ENCODE measurements at places on chromosomes 6 and 20. TPM values are rescaled to one million over a fixed set of nuclear protein-coding genes. Genes with fewer than 3 reads are reported as not detected.

GRCh38 chr6:26089272-26089671, 2.0 kb downstream of the HFE start:
- DNase-seq = peak; percentile 29

DNA sequence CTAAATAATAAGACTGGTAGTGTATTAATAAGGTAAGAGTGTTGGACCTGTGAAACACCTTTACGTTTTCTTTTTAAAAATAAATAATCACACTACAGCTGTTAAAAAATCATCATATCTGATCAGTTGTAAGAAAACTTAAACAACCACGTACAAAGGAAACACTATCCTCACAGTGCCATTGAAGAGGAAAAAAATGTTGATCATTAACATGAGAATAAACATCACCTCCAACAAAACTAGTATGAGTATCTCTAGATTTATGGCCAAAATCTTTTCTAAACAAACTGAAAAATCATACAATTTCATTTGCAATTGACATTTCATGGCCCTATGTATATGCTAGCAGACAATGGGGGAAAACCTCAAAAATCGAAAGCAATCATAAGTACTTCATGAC, 590 bp downstream of the EYS start:
- no peak for DNase-seq

GRCh38 chr6:115404446-115404845, 656.2 kb downstream of the FRK start:
- no peak for DNase-seq

DNA sequence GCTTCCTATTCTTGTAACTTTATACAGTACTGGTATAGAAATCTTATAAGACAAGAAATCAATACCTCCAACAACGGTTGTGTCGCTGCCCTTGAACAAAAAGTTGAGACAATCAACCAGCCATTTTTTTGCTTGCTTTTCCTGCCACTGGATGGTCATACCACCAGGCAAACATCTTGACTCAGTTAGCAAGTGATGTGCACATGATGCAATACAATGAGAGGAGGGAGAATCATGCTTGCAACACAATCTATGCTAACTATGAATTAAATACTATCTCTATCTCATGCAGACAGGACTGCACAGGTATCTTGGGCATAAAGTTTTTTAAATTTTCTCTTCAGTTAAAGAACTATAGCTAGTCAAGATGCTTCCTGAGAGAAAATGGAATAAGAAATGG, 877.7 kb upstream of the CITED2 start:
- peak; percentile 25 for DNase-seq

DNA sequence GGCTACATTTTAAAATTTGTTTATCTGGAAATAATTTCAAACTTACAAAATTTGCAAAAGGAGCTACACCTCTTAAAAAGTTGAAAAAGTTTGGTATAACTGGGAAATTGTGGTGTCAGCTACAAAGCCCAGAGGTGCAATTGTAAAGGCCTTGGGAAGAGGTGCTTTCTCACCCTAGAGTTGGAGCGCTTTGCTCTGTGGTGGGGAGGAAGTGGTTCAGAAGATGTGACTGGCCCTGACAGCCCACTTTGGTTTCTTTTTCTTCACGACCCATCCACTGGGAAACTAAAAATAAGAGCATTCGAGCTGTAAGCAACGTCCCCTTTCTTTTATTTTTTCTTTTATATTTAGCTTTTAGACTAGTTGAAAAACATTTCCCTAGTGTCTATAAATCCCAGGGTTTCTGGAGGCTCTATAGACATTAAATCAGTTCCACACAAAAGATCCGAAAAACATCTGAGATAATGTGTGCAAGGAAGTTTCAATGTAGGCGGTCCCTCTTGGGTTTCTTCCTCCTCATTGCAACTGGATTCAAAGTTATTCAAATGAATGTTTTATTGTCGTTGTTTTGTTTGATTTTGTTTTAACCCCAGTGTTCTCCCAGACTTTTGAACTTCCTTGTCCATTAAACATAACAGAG, 397.8 kb downstream of the KIF16B start:
- no peak for DNase-seq

GRCh38 chr6:158591134-158591809, 31.4 kb downstream of the TMEM181 start:
- DNase-seq = no peak

GRCh38 chr6:132495604-132496079, 17.3 kb downstream of the STX7 start:
- DNase-seq = no peak

GRCh38 chr6:167015302-167015701, 16.1 kb downstream of the CEP43 start:
- DNase-seq = no peak

DNA sequence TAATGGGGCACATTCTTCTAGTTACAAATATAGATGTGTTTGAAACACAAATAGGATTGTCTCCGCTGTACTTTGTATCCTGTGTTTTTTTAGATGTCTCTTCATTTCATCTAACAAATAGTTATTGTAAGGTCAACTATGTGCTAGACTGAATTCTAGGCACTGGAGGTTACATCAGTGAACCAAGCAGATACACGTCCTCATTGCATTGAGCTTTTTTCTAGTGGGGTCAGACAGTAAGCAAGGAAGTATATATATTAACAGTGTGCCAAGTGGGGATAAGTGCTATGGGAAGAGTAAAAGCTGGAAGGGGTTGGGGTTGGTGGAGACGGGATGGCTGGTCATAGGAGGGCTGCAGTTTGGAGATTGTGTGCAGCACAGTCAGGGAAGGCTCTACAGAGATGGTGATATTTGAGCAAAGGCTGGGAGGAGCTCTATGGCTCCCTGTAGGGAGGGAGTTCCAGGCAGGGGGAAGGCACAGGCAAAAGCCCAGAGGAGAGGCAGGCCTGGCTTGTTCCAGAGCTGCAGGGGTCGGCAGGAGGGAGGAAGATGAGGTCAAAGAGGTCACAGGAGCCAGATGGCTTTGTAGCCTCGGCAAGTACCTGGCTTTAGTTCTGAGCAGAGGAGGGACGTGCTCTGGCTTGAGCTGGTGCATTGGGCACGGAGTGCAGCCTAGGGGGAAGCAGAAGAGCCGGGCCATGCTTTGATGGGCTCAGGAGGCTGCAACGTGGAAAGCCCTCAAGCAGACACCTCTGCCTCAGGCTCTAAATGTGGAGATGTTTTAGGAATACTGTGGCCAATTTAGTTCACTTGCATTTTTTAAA, 152.3 kb downstream of the ZDHHC14 start:
- DNase-seq = no peak

- no peak for DNase-seq
Measured at GRCh38 chr20:63130658-63131577, 85.0 kb downstream of the YTHDF1 start.

GRCh38 chr20:39524371-39524911, 562.3 kb downstream of the DHX35 start:
- peak; percentile 31 for DNase-seq

DNA sequence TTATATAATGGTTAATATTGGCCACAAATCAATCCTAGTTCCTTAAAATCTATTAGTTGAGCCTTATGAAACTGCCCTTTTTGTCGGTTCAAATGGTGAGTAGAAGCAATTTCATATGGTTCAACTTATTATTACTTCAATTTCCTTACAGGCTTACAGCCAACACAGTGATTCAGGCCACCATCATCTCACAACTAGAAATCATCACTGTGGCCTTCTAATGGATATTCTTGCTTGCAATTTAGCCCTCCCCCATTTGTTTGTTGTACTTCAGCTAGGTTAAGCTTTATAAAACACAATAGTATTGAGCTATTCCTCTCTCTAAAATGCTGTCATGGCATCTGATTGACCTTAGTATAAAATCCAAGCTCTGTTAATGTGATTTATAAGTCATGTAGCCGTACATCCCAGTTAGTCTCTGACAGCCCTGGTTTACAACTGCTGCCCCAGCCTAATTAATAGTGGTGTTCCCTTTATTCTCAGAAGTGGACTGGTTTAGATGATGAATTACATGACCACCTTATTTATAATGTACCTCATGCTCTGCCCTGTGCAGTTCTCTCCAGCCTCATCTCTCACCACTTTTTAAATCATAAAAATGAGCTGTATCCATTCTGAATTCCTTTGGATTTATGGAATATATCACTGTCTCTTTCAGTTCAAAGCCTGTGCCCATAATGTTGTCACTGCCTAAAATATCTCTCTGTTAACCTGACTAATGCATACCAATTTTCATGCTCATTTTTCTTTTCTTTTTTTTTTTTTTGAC, 36.7 kb downstream of the LAMA2 start:
- peak; percentile 90 for DNase-seq

- DNase-seq = peak; percentile 21
Measured at GRCh38 chr20:61874421-61875068, 191.1 kb downstream of the TAF4 start.

- DNase-seq = peak; percentile 69
Measured at GRCh38 chr6:34243131-34243771, 5.6 kb downstream of the SMIM29 start.

GRCh38 chr20:39674842-39675241, 712.7 kb downstream of the DHX35 start:
- DNase-seq = no peak

DNA sequence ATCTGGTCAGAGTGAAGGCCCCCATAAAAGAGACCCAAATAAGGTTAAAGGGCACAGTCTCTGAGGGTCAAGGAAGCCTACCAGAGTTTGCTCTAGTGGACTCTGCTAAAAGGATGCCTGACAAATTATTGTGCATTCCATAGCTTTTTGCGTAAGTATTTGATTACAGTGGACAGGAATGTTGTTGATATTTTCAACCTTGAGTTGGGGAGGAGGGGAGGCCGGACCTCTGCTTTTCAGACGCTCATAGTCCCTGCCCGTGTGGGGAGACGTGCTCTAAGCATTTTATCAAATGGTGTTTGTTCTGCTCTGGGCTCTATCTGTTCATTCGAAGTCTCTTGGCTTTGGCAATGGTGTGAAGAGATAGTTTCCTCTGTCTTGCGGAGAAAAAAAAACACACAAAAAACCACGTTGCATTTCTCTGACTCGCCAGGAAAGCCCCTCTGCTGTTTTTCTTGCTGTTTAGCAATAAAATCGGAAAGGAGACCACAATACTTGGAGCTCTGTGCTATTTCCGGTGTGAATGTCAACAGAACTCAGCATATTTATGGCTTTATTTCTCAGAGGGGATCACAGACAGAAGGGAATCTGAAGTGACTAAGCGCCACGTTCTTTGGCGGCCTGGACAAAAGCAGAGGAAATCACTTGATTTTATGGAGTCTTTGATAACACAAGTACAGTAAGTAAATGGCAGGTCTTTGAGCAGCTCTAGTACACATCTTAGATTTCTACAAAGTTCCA, 159.8 kb downstream of the ZFP64 start:
- peak; percentile 49 for DNase-seq

- peak; percentile 47 for DNase-seq
Measured at GRCh38 chr6:108969776-108970175, 121.6 kb downstream of the ARMC2 start.

- DNase-seq = peak; percentile 17
Measured at GRCh38 chr6:148175550-148176188, 167.0 kb upstream of the SASH1 start.

GRCh38 chr6:71433441-71433840, 144.8 kb downstream of the OGFRL1 start:
- no peak for DNase-seq

GRCh38 chr20:31943052-31943471, 8.8 kb downstream of the PDRG1 start:
- no peak for DNase-seq

DNA sequence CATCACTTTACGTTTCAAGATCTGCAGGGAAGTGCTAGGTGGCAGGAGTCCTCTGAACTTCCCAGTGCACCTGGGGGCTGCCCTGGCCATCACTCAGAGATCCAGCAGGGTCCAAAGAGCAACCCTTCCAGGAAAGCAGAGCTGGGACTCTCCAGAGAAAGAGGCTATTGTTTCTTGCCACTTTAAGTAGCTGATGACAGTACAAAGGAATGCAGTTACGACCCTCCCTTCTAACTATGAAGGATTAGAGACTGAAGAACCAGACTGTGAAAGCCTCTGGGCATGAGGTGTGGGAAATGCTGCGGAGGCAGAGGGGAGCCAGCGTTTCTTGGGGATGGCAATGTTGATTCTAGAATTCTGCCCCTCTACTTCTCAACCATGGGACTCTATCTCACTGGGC, 189.1 kb upstream of the SUPT3H start:
- DNase-seq = peak; percentile 14

- no peak for DNase-seq
Measured at GRCh38 chr6:113318575-113318917, 538.6 kb upstream of the MARCKS start.

- DNase-seq = no peak
Measured at GRCh38 chr6:169577236-169577635, 124.6 kb downstream of the WDR27 start.

GRCh38 chr6:5034328-5034727, 30.5 kb upstream of the RPP40 start:
- DNase-seq = no peak

GRCh38 chr6:9540534-9541126, 874.2 kb downstream of the TFAP2A start:
- peak; percentile 77 for DNase-seq

DNA sequence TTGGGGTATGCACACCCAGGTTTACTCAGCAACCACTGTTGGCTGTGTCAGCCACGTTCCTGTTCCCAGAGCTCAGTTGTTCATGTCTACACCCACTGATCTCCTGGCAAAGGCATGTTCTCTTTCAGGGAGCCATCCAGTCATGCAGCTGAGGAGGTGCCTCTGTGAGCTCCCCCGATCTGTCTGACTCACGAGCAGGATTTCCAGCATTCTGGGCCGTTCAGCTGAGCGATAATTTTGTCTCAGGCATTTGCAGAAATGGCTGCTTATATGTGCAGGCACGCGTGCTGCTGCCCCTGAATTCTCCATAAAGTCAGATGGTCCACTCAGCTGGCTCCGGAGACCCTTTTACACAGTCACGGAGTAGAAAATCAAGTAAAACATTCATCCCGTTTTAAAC, 78.4 kb upstream of the IYD start:
- peak; percentile 95 for DNase-seq

GRCh38 chr6:105954148-105954547, 132.0 kb upstream of the PRDM1 start:
- no peak for DNase-seq

MYL9 gene
- polyA plus RNA-seq = 681 TPM

SLC22A1 gene
- polyA plus RNA-seq = not detected

TRIM40 gene
- not detected for polyA plus RNA-seq

KCTD20 gene
- polyA plus RNA-seq = 52.3 TPM

MAS1 gene
- polyA plus RNA-seq = not detected

CAGE1 gene
- polyA plus RNA-seq = not detected

IP6K3 gene
- polyA plus RNA-seq = 0.08 TPM

PBOV1 gene
- not detected for polyA plus RNA-seq

HCRTR2 gene
- polyA plus RNA-seq = not detected

ANKEF1 gene
- polyA plus RNA-seq = 0.06 TPM

RANBP9 gene
- 8.8 TPM for polyA plus RNA-seq

ELOVL4 gene
- 12.5 TPM for polyA plus RNA-seq

FAM229B gene
- 53.9 TPM for polyA plus RNA-seq

RGS17 gene
- 0.36 TPM for polyA plus RNA-seq

CST4 gene
- polyA plus RNA-seq = not detected

FGD2 gene
- polyA plus RNA-seq = not detected

CALHM6 gene
- 1.7 TPM for polyA plus RNA-seq

All from GM23248 (cell line).